ENCODE measurements at places on chromosomes 2 and 18.

DNA sequence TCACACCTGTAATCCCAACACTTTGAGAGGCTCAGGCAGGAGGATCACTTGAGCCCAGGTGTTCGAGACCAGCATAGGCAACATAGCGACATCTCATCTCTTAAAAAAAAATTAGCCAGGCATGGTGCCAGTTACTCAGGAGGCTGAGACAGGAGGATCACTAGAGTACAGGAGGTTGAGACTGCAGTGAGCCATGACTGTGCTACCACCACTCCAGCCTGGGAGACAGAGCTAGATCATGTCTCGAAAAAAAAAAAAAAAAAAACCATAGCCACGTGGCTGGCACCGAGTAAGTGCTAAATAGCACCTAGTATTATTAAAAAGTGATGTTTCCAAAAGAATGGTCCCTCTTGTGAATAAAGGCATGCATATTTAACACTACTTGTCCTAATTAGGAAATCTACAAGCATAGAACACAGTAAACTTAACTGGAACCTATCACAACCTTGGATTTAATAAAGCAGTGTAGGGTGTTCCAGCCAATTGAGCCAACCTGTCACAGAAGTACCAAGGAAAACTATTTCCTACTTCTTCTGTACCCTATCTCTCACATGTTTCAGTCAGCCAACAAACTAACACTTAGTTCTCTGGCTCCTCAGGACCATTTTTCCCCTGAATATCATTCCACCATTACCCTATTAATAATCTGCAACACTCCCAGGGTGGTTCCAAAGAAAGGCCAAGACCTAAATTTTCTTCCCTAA lies 8.8 kb downstream of the RAB1A start:
- DNase-seq = no peak

DNA sequence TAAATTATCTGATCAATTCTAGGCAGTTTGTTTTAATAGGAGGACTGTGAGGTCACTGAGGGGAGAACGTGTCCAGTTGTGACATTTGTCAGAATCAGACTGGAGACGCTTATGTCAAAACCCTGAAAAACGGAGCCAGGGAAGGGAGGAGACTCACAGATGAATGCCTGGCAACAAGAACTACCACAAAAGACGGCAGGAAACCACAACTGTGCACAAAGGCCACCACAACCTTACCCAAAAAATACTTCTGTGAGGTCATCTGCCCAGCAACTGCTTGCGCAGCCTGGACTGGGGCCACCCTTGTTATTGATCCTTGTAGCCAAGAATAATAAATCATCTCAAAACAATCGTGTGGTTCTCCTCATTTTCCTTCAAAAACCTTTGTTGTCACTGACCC lies 173.0 kb upstream of the ALKAL2 start:
- DNase-seq = no peak

DNA sequence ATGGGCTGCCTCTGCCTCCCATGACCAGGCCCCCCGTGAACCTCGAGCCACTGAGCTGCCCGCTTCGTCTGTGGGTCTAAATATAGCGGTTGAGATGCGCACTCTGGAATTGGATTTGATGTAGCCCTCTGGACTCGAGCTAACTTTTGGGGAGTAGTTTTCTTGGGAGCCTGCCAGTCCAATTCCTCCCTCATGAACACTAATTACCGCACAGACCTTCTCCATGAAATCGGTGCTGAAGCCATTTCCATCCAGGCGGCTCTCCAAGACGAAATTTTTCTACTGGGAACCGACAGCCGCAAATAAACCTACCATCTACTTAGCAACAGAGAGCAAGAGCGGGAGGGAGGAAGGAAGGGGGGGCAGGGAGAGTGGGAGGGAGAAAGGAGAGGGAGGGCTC lies 63.6 kb downstream of the CELF4 start:
- no peak for DNase-seq

DNA sequence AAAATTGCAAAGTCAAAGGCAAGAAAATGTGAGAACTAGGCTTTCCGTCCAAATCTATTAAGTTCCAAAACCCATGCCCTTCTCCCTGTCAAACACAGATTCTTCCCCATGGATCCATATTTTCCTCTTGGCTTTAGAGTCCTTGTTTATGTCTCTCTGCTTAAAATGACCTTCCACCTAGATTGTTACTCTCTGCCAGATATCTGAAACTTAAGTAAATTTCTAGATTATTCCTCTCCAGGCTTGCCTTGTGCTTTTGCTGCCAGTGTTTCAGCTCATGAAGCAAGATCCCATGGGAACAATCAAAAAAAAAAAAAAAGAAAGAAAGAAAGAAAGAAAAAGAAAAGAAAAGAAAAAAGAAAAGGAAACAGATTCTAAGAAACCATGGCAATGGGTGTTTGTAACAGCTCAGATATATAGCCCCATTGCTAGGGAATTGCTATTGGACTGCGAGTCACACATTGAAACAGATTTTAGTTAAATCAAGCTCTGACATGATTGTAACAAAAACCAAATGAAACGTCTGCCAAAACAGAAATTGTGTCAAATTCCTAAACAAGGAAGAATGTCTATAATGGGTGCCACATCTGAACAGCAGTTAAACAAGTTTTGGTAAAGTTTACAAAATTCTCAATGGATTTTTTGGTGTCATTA lies 660.7 kb upstream of the CNTNAP5 start:
- DNase-seq = no peak

- DNase-seq = no peak
These were observed 122.0 kb upstream of the APCDD1 start for GRCh38 chr18:10332452-10332851.

- DNase-seq = peak; percentile 21
These were observed 17.5 kb downstream of the POLR1A start for GRCh38 chr2:86087936-86088850.

DNA sequence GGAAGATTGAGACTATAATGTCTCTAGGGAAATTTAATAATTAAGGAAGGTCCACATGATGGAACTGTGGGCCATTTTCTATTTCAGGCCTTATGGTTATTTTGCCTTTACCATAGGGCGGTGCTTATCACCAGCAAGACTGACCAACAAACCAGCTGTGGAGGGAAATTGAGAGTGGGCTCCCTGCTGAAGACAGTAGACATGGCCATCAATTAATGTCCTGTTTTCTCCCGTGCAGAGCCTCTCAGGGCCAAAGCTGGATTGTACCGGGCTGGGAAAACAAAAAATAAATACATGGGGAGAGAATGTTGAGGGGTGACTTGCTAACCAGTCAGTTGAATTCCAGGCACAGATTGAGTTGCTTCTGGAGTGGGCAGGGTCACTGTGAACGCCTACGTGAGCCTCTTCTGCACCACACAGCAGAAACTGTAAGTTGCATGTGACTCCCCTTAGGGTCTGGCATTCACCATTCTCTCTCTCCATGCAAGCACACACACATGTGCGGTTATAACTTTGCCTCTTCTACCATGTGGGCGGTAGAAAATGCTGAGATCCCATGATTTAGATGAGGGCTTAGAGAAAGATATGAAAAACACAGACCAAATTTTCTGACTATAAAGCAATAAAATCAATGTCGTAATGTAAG lies 128.5 kb downstream of the COPS8 start:
- no peak for DNase-seq

GRCh38 chr2:109018452-109018851 lies 29.4 kb upstream of the EDAR start:
- no peak for DNase-seq

GRCh38 chr2:130160131-130160530 lies 15.2 kb upstream of the CCDC74B start:
- DNase-seq = no peak

GRCh38 chr2:210157526-210157925 lies 13.7 kb downstream of the KANSL1L start:
- no peak for DNase-seq

GRCh38 chr2:64840426-64840881 lies 148.7 kb upstream of the SLC1A4 start:
- DNase-seq = no peak

DNA sequence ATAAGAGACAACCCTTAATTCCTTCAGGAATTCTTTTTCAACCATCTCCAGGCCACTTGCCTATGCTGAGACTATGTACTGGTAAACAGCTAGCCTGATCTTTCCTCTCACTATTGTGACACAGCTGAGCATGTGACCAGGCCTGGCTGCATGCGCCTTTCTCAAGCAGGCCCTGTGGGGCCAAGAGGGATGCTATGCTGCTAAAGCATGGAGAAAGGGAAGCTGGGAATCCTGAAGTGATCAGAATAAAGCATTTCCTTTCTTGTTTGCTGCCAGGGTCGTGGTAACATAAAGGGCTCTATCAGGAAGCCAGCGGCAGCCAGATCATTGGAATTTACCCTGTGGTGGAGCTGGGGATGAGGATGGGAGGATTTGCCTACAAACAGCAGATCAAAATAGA lies 29.8 kb upstream of the LCLAT1 start:
- peak; percentile 27 for DNase-seq

GRCh38 chr2:241489088-241489487 lies 19.3 kb downstream of the STK25 start:
- DNase-seq = no peak

GRCh38 chr2:65579506-65580235 lies 147.3 kb upstream of the SPRED2 start:
- DNase-seq = no peak

DNA sequence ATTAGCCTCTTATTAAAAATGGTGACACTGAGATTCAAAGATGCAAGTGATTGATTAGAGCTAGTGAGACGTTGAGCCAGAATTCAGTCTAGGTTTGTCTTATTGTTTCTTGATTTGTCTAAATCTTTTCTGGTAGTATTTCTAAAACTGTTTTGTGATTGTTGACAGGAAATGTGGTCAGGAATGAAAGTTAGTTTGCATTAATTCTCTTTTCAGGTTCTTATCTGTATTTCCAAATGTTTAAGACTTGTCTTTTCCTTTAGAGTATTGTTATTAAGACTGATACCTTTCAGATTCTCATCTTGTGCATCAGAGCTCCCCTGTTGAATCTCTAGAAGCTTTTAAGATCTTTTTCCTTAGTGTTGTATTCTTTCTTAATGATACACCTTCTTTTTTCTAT lies 89.3 kb downstream of the MBD5 start:
- DNase-seq = no peak

DNA sequence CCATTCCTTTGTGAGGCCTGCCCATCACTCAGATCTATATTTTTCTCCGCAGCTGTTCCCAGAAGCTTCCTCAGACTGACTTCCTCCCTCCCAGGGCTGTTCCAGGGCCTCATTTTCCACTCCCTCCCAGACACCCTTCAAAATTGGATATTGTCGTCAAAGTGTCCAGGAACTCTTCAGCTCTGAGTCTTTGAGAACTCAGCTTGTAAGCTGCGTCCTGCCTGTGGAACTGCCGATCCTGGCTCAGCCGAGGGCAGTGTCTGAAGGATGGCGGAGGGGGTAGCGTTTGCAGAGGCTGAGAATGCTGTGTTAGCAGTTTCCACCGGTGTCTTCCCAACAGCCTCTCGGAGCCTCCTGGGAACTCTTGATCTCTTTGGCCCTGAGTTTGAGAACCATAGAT lies 27.1 kb downstream of the NCK2 start:
- DNase-seq = no peak

- no peak for DNase-seq
These were observed 62.7 kb downstream of the TRAPPC12 start for GRCh38 chr2:3442185-3442584.

GRCh38 chr2:182426082-182426917 lies 536 bp downstream of the PDE1A start:
- no peak for DNase-seq

GRCh38 chr2:120922571-120923332 lies 187.1 kb downstream of the GLI2 start:
- no peak for DNase-seq

GRCh38 chr2:101112772-101113157 lies 38.4 kb downstream of the TBC1D8 start:
- DNase-seq = no peak

GRCh38 chr2:126662621-126663020 lies 6.7 kb downstream of the GYPC start:
- no peak for DNase-seq

- DNase-seq = no peak
These were observed 109.6 kb downstream of the GLI2 start for GRCh38 chr2:120845277-120845676.

- no peak for DNase-seq
These were observed 18.2 kb upstream of the FZD7 start for GRCh38 chr2:202015471-202015870.

- no peak for DNase-seq
These were observed 231.6 kb upstream of the NT5C1B start for GRCh38 chr2:18820966-18821365.

DNA sequence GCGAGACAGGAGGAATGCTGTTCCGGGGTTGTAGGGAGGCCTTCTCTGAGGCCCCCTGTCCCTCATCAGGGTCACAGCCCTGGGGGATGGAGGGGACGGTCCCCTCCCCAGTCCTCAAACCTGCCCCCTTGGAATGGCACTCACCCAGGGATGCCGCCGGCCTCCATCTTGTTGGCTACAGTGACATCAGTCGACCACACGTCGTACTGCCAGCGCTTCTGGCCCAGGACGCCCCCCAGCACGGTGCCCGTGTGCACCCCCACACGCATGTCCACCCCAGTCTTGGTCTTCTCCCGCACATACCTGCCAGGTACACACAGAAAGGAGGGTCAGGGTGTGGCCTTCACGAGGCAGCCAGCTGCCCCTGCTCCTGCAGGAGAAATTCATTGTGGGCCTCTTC lies 46.5 kb downstream of the CENPO start:
- DNase-seq = no peak

GRCh38 chr2:133569286-133569830 lies 1.1 kb upstream of the NCKAP5 start:
- no peak for DNase-seq

DNA sequence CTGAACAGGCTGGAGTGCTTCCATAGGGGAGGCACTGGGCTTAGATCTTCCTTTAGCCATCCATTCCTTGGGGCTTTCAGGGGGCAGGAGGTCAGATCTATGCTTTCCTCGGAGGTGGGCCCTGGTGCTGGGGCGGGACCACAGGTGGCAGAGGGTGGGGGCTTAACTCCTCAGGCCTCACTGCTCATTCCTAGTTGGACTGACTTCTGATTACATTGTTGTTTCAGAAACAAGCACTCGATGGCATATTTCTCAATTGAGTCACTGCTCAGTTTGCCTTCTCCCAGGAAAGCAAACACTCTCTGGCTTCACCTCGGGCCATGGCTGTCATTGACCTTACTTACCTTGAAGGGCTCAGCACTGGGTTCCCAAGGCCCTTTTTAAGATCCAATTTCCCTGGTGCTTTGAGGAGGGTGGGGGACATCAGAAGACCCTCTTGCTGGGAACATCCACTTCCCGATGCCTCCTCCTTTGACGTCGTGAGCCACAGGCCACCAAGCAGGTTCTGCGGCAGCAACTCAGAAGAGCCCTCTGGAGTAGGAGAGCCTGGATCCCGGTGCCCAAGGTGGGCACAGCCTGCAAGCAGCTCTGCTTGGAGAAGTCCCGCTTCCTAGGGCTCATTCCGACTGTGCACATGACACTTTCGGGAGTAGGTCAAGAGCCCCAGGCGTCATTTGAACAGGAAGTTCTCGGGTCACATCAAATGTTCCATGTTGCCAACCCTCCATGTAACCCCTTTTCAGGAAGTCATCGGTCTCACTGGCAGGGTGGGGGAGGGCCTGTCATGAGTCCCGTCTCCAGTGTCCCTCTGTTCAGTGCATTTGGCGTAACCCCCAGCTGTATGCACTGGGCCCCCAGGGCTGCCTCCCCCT lies 40.6 kb downstream of the SDC1 start:
- peak; percentile 84 for DNase-seq

GRCh38 chr18:53417003-53417402 lies 807.5 kb downstream of the MBD2 start:
- no peak for DNase-seq

Data from hepatic stellate cell (primary cell).